Activated T-cell treated with anti-CD3 and anti-CD28 coated beads, Interleukin-2, amount 50 U/mL, for 48 hours (primary cell): ENCODE measurements at places on chromosomes 1 and 21.

DNA sequence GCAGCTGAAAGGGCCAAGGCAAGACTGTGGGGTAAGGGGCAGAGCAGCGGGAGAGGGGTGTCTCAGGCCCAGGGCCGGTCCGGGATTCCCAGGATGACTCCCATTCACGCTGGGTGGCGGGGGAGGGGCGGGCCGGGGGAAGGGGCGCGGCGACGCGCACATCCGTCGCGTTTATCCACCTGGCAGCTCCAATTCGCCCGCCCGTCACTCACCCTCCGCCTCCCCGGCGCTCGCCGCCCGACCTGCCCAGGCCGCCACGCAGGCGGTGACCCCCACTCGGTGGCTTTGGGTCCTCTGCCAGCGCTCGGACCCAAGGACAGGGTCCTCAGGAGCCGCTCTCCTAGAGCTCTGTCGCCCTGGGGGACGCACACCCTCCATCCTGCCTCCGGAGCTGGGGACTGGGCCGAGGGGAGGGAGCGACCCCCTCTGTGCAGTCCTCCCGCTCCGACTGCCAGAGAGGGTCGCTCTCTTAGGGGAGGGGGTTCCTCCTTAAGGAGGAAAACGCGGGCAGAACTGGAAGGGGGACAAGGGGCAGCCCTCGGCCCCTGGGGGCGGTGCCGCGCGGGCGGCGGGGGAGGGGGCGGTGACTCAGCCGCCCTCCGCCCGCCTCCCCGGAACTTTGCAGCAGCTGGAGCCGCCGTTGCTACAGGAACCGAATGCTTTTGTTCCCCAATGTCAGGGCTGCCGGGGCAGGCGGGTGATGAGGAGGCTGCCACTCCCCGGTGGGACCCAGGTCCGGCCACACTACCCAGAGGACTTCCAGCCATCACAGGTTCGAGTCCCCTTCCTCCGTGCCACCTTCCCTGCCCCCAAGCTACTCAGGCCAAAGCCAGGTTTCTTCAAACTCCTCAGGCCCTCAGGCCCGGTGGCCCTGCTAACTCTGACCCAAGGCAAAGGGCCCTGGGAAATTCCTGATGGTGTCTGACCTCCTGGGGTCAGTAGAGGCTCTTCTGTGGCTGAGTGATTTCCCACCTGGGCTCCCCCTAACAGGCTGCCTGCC lies 3.4 kb downstream of the ADGRB2 start:
- DNase-seq = peak; percentile 53

GRCh38 chr1:235077571-235078479 lies 50.8 kb downstream of the TOMM20 start:
- peak; percentile 76 for DNase-seq

DNA sequence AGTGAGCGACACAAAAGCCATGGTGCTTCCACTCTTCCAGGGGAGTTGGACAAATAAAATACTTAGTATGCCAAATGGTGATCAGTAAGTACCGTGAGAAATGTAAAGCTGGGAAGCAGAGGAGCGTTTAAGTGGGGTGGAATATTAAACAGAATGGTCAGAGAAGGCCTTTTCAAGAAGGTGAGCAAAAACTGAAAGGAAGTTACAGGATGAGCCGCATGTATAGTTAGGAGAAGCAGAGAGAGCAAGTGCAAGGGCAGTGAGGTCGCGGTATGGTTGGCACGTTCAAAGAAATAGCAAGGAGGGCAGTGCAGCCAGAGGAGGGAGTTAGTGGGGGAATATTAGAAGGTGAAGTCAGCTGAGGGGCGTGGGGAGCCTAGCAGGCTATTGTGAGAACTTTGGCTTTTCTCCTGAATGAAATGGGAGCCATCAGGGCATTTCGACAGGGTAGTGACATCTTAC lies 748 bp upstream of the ATP6V0B start:
- DNase-seq = no peak

- no peak for DNase-seq
These were observed 16.8 kb upstream of the FOXE3 start for GRCh38 chr1:47399138-47399845.

- no peak for DNase-seq
These were observed 372.6 kb downstream of the RPS6KC1 start for GRCh38 chr1:213423605-213424004.

DNA sequence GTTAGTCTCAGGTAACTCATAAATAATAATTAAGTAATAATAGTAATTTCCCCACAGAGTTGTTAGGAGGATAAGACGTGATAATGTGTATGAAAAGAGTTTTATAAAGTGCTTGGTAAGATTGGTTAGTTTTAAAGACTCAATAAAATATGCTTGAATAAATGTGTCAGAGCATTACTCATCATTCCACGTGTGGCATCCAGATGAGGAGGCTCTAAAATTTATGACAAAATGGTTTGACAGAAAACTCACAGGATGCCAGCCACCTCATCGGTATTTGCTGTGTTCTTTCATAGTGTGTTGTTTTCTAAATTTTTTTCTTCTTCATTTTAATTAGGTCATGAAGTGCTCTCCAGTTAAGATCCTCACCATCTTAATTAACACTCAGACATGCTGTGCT lies 19.1 kb upstream of the SPAG17 start:
- no peak for DNase-seq

- DNase-seq = no peak
These were observed 2.7 kb downstream of the ENAH start for GRCh38 chr1:225650179-225650578.

GRCh38 chr1:44645476-44646244 lies 28.6 kb downstream of the TMEM53 start:
- no peak for DNase-seq

- DNase-seq = peak; percentile 9
These were observed 128.5 kb upstream of the EDN2 start for GRCh38 chr1:41612953-41613352.

- DNase-seq = peak; percentile 73
These were observed 22.1 kb upstream of the TDRD10 start for GRCh38 chr1:154479764-154480421.

DNA sequence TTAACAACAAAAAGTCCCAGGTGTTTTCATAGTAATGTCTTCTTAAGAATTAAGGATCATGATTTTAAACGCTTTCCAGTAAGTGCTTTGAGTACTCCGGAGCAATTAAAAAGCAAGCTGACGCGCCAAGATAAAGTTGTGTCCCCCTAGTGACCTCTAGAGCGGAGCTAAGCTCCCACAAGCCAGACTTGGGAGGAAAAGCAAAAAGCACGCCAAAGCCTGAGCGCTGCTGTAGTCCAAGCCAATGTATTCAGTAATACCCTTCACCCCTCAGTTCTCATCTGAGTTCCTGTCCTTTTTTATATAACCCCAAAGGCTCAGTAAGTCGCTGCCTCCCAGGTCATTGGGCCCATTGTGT lies 3.5 kb upstream of the SLC44A5 start:
- no peak for DNase-seq

GRCh38 chr1:77218477-77219165 lies 609 bp downstream of the PIGK start:
- no peak for DNase-seq

- DNase-seq = no peak
These were observed 1.2 kb downstream of the FMO5 start for GRCh38 chr1:147223740-147224615.

- no peak for DNase-seq
These were observed 44.4 kb downstream of the RAP1GAP start for GRCh38 chr1:21624571-21625389.

DNA sequence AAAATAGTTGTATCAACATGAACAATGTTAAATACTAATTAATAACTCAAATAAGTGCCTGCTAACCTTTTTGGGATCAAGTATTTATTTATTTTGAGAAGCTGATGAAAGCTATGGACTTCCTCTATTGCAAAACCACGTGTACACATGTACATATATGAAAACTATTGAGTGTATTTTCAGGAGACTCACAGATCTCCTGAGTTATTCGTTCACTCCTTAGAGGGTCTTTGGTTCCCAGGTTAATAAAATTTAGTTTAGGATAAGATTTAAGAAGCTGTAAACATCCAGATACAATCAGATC lies 130.5 kb downstream of the DISC1 start:
- DNase-seq = no peak

- DNase-seq = no peak
These were observed 167.1 kb upstream of the OLFM3 start for GRCh38 chr1:102163799-102164198.

DNA sequence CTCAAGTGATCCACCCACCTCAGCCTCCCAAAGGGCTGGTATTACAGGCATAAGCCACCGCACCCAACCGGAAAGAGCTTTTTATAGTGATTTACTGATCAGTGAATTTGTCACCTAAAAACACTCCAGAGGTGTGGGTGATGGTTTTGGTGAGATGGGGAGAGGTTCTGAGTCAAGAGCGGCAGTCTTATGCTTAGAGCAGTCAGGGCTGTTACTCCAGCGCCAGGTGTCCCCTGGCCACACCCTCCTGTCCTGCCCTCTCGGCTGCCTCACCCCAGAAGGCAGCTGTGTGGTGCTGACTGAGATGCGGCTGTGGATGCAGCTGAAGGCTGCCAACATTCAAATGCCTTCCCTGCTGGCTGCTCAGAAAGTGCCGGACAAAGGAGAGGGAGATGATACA lies 94.5 kb upstream of the LPGAT1 start:
- DNase-seq = no peak

DNA sequence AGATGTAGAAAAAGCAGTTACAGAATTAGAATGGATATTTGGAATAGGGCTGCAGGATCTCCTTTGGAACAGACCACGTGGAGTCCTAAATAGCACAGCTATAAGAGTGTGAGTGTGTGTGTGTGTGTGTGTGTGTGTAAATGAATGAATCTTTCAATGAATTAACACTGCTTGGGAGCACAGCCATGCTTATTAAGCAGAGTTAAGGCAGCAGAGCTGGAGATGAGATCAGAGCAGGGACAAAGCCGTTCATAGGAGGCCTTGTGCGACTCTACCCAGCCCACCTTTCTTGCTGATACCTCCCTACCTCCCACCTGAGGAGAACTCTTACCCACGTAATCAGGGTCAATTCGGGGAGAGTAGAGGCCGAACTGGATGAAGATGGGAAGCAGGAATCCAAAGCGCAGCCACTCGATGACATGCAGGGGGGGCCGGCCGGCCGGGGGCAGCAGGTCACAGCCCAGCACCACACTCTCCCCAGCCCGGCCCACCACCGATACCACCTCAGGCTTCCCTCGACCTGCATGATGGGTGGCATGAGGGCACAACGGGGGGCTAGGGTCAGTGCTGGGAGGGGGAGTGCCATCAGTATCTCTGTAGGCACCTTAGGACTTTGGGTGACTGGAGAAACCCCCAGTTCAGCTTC lies 2.7 kb downstream of the IGSF9 start:
- no peak for DNase-seq

DNA sequence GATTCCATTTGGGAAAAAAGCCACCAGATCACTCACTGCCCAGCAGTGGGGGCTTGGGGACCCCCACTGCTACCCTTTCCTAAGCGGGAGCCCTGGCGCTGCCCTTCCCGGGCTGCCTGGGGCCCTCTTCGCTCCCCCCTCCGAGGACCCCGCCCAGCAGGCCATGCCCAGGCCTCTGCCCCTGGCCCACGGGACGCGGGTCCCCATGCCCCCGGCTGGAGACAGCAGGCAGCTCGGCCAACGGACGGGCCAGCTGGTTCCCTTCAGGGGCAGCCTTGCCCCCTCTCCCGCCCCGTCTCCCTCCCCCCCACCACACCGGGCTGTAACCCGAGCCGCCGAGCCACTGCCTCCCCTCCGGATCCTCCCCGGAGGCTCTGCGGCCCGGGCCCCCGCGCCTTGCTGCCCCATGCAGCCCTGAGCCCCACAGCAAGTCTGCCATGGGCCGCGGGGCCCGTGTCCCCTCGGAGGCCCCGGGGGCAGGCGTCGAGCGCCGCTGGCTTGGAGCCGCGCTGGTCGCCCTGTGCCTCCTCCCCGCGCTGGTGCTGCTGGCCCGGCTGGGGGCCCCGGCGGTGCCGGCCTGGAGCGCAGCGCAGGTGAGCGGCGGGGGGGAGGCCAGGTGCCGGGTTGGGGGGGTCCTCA lies at the start of gene MMP23B:
TSS of gene MMP23B (plus strand) at position 392 of the 639 bp plus-strand sequence. CDS start at position 438, 46 bp downstream.
- DNase-seq = no peak

GRCh38 chr1:159924791-159925718 lies at the start of gene TAGLN2:
Gene TAGLN2, minus strand, starts transcription at chr1:159925507. Its CDS starts 4,998 bp downstream, at chr1:159920509.
- peak; percentile 95 for DNase-seq

- DNase-seq = no peak
These were observed 174.1 kb downstream of the PBX1 start for GRCh38 chr1:164733070-164733469.

GRCh38 chr1:238738892-238739291 lies 647.5 kb upstream of the CHRM3 start:
- no peak for DNase-seq

DNA sequence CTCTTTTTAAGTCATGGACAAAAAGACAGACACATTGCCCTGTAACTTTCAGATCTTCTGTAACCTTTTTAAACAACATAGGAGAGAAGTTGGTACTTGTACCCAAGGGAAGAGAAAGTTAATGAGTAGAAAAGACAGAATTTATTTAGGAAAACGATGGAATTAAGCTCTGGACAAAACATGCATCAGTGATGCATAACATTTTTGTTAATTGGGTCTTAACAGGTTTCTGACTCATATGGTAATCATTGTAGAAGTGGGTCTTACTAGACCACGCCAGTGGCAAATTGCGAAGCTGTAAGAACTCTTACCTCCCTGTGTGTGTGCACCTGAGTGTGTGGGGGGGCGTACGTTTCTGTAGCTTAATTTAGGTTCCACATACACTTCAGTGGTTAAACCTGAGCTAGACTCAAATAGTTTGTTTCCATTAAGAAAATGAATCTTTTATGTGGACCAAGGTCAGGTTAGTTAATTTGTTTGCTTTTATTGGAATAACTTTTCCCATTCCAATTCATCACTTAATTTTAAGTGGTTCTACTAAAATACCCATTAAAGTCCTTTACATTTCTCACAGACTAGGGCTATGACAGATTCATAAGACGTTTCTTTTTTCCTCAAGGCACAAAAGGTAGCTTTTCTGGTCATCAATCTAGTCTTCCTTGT lies 48.1 kb downstream of the NFIA start:
- no peak for DNase-seq

DNA sequence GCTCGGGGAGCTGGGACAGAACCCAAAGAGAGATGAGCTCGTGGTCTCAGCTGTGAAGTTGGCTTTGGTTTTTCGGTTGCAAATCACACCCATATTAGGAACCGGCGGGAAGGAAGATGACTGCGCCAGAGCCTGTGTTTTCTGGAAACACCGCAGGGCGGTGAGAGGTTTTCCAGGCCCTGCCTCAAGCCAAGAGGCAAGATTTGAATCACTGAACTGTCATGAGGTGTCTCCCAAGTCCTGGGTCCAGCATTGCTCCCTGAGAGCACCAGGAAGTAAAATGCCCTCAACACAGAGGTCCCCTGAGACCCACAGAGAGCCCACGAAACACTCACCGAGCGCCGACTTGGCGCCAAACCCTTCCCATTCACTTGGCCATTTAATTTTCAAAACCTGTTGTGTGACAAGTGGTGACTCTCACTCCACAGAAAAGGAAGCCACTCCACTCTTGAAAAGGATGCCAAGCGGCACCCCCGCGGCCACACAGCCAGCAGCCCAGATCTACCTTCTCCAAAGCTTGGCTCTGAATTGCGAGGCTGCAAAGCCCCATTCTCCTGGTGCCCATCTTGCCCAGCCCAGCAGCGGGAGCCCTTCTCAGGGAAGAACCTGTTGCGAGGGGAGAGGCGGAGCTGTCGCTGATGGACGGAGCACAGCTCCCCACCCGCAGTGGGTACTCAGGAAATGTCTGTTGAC lies 99.0 kb upstream of the RUNX3 start:
- DNase-seq = peak; percentile 77

- DNase-seq = no peak
These were observed 61.7 kb downstream of the CASQ2 start for GRCh38 chr1:115706587-115707425.

GRCh38 chr1:230797942-230798365 lies 50.8 kb downstream of the CAPN9 start:
- no peak for DNase-seq

- DNase-seq = peak; percentile 89
These were observed 8.9 kb downstream of the VPS26C start for GRCh38 chr21:37257967-37258877.

- DNase-seq = no peak
These were observed 25.9 kb downstream of the RGS5 start for GRCh38 chr1:163176797-163177196.
